ENCODE measurements at places on chromosomes 4 and X. TPM values are rescaled to one million over a fixed set of nuclear protein-coding genes. Genes with fewer than 3 reads are reported as not detected.

The MAGEA12 gene
- total RNA-seq: not detected

DNA sequence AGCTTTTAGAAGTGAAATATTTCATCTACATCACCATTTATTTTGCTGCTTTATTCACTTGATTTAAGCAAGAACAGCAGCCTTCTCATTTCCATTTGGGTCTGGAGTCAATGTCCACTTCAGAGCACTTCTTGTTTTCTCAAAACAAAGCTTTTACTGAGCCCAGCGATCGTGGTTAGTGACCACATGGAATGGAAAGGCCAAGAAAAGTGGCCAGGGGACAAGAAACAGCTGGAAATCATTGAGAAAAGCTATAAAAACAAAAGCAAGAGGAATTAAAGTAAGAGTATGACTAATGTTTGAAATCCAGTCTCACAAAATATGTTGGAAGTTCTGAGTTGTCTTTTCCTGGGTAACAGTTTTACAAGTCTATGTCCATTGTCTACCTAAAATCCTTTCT lies 328.4 kb upstream of the INTU start:
- H3K4me3 ChIP-seq: no peak overlapping the region
- H3K27me3 ChIP-seq: no peaks in the 10 kb centered on the region
- DNase-seq: no peak
- H3K27ac ChIP-seq: no peak overlapping the region
- no peaks in the 10 kb centered on the region for H3K36me3 ChIP-seq
- no peaks in the 10 kb centered on the region for H3K4me1 ChIP-seq

The SASH3 gene
- total RNA-seq: 6.0 TPM

DNA sequence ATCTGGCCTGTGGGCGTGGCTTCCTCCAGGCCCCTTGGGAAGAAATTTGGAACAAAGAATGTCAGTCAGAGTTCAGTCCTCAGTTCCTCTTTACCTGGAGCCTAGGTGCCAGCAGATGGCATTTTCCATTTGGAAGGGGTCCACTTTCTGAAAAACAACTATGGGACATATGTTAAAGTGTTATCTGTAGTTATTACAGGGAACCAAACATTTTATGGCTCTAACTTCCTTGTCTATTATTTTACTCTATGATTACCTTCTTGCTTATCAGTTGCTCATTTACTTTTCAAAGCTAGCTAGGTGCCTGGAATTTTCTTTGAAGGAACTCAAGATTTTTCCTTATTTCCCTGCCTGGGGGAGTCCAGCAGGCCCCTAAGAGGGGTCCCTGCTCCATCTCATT lies 159.8 kb upstream of the PUDP start:
- no peaks in the 10 kb centered on the region for H3K4me1 ChIP-seq
- no peaks in the 10 kb centered on the region for H3K36me3 ChIP-seq
- DNase-seq: no peak
- H3K4me3 ChIP-seq: no peak overlapping the region
- H3K27me3 ChIP-seq: no peaks in the 10 kb centered on the region
- no peak overlapping the region for H3K27ac ChIP-seq

GRCh38 chr4:80069837-80070731 lies 2.9 kb downstream of the ANTXR2 start:
- H3K36me3 ChIP-seq: no peaks in the 10 kb centered on the region
- peaks cover 4% of the 10 kb centered on the region for H3K4me1 ChIP-seq
- no peak overlapping the region for H3K27ac ChIP-seq
- peak overlapping the region; percentile 93 for H3K4me3 ChIP-seq

DNA sequence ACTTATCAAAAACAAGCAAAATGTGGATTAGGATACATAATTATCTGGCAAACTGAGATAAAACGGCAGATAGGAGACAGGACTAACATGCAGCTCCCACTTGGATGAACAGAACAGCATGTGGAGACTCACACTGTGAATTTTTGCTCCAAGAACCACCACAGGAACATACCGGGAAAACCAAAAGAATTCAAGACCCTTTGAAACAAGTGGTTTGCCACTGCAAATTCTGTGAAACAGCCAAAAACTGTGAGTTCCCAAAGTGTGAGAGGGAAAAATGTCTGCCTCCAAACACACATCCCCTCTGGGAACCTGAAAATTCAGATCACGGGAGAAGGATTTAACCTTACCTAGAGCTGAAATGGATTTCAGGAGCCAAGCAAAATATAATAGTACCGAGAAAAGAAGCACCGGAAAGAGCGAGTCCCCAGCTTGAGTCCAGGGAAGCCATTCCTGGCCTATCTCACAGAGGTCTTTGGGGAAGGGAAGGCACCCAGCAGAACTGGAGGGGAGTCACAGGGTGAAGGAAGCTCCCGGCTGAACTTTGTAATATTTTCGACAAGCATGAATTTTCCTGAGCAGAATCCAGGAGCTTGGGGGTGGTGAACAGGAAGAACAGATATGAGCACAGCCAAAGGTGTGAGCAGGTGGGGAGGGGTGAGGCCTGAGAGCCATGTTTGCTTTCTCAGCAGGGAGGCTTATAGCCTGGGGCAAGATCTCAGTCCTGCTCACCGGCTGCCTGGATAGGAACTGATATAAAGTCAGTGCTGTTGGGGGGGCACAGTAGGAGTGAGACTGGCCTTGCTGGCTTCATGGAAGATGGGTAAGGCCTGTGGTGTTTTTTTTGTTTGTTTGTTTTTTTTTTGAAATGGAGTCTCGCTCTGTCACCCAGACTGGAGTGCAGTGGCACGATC lies 23.9 kb downstream of the MANBA start:
- no peaks in the 10 kb centered on the region for H3K4me1 ChIP-seq
- H3K4me3 ChIP-seq: no peak overlapping the region
- H3K36me3 ChIP-seq: no peaks in the 10 kb centered on the region
- no peaks in the 10 kb centered on the region for H3K27me3 ChIP-seq

DNA sequence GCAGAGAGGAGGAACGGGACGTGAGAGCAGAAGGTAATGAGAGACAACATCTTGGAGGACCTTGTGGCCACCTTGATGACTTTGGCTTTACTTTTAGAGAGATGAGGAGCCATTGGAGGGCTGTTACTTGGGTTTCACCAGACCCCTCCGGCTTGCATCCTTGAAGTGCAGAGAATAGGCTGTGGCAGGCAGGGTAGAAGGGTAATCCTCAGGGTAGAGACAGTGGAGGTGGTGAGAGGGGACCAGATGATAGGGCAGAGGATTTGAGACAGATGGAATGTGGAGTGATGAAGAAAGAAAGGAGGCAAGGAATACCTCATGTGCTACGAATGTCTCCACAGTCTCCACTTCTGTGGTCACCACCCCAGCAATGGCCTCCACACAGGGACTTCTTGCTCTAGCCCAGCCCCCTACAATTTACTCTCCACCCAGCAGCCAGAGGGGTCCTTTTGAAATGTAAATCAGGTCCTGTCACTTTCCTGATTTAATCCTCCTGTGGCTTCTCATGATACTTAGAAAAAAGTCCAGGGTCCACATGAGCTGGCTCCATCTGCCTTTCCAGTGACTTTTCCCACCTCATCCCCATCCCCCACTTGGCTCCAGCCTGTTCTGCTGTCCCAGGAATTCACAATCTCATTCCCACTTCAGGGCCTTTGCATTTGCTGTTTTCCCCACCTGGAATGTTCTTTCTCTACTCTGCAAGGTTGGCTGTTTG lies 115.0 kb downstream of the PJA1 start:
- no peak overlapping the region for H3K27ac ChIP-seq
- H3K4me3 ChIP-seq: no peak overlapping the region
- H3K36me3 ChIP-seq: no peaks in the 10 kb centered on the region
- H3K4me1 ChIP-seq: no peaks in the 10 kb centered on the region
- DNase-seq: no peak

DNA sequence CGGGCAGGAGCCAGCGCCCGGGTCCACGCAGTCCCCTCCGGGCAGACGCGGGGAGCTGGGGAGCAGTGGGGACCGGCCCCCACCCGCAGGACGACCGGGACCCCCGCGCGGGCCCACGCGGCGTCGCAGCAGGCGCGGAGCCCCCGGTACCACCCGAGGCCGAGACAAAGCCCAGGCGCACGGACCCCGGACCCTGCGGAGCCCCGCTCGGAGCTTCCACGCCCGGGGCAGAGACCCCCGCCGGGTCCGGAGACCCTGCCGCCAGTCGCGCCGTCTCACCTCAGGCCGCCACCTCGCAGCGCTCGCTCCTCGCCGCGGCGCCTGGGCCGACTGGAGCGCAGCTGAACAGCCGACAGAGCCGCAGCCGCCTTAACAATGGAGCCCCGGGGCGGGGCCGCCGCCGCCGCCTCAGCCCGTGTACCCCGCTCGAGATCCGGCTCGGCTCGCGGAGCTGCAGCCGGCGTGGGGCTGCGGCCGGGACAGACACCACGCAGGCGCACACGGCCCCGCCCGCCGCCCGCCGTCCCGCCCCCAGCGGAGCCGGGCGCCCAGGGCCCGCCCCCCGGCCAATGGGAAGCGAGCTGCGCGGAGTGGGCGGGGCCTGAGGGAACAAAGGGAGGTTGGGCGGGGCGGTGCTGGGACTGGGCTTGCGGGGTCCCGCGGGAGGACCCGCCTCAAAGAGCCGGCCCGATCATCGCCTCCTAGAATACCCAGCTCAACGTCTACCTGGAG lies at the start of gene AFAP1:
TSS of gene AFAP1 (minus strand) at position 485 of the 732 bp plus-strand sequence. CDS start 67,783 bp downstream, outside the sequence.
- peak within 1 kb of the TSS; percentile 58 for H3K27ac ChIP-seq
- H3K36me3 ChIP-seq: no peaks in the 10 kb centered on the region
- peak within 1 kb of the TSS; percentile 51 for H3K4me3 ChIP-seq
- peak; percentile 92 for DNase-seq
- no peaks in the 10 kb centered on the region for H3K27me3 ChIP-seq
- H3K4me1 ChIP-seq: peaks cover 1% of the 10 kb centered on the region

The SLC9B1 gene
- 2.0 TPM for total RNA-seq

The VBP1 gene
- 41.0 TPM for total RNA-seq

The FGF5 gene
- 1.8 TPM for total RNA-seq

DNA sequence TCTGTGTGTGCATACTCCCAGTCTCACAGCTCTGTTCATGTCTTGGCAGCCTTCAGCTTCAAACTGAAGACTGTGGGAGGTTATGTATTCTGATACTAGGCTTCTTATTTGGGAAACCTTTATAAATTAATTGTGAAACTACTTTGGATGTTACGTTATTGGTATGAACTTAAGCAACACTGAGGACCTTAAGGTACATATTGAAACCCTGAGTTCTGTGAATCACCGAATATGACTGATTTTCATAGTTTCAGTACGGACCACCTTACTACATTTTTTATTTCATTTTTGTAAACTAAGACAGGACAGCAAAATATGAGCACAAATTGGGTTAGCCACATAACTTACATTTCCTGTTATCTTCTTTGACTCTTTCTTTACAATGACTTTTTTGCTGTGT lies 498.4 kb downstream of the PDGFC start:
- H3K27ac ChIP-seq: no peak overlapping the region
- H3K4me3 ChIP-seq: no peak overlapping the region
- H3K4me1 ChIP-seq: no peaks in the 10 kb centered on the region
- H3K27me3 ChIP-seq: no peaks in the 10 kb centered on the region
- no peaks in the 10 kb centered on the region for H3K36me3 ChIP-seq
- DNase-seq: no peak

The NPY2R gene
- 0.08 TPM for total RNA-seq

DNA sequence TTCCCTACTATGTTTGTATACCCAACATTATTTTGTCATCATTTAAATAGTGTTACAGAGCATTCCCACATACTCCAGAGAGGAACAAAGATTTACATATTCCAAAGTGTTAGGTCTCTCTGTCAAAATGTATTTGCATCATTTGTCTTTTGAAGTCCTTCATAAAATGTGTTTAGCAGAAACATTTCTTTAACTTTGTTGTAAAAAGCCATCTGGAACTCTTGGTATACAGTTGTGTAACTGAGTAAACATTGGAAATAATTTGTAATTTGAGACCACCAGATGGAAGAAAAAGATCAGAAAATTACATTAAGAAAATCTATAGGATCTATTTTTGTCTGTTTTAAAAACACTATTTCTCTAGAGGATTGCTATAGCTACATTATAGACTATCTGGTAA lies 56.6 kb upstream of the ALB start:
- DNase-seq: no peak
- no peaks in the 10 kb centered on the region for H3K27me3 ChIP-seq
- no peak overlapping the region for H3K27ac ChIP-seq

- DNase-seq: no peak
- no peak overlapping the region for H3K27ac ChIP-seq
- no peaks in the 10 kb centered on the region for H3K27me3 ChIP-seq
- H3K4me1 ChIP-seq: no peaks in the 10 kb centered on the region
- no peak overlapping the region for H3K4me3 ChIP-seq
Measured at GRCh38 chr4:125780164-125780563, 465.4 kb downstream of the FAT4 start.

DNA sequence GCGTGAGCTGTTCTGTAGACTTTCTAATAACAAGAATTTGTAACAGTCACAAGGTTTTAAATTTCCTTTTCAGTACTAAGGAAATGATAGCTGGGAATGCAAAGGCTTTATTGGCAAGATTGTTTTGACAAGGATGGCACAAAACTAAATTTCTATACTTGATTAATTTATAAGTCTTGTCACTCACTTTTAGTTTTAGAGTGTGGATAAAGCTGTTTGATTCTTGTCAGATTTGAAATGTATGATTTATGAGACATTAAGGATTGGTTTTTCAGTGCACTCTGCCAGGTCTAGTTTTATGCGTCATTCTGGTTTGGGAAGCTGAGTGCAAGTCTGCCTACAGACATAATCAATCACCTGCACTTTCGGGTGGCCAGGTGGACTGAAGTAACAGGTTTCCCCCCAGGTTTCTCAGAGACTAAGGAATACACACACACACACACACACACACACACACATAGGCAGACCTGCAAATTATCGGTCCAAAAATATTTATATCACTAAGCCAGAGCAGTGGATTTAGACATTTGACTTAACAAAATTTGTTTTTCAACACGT lies 9.3 kb downstream of the FHL1 start:
- H3K4me1 ChIP-seq: no peaks in the 10 kb centered on the region
- no peak overlapping the region for H3K27ac ChIP-seq
- H3K4me3 ChIP-seq: no peak overlapping the region
- H3K27me3 ChIP-seq: no peaks in the 10 kb centered on the region

- no peak for DNase-seq
- H3K36me3 ChIP-seq: no peaks in the 10 kb centered on the region
- no peaks in the 10 kb centered on the region for H3K27me3 ChIP-seq
- H3K27ac ChIP-seq: no peak overlapping the region
Measured at GRCh38 chr4:56038487-56039162, 89.9 kb downstream of the CEP135 start.
